ENCODE measurements at places on chromosomes 16 and 17. TPM values are rescaled to one million over a fixed set of nuclear protein-coding genes. Genes with fewer than 3 reads are reported as not detected.

GRCh38 chr17:15087946-15088345 lies 177.2 kb downstream of the PMP22 start:
- DNase-seq: no peak

DNA sequence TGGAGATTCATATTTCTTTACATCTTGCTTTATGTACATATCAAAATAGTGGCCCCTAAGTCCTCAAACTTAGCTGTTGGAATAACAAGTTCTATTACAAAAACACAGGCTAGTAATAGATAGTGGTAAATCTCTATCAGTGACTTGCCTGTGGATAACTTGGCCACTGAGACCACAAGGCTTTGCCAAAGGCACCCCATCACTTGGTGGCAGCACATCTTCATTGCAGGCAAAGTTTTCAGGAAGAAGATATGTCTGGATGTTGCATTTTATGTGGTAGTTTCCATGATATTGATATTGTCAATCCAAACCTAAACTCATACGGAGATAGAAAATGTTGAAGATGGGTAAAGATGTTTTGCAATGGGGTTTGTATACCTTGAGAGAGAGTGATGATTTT lies 58.5 kb downstream of the KNOP1 start:
- DNase-seq: no peak

The CD300LD gene
- total RNA-seq: not detected

GRCh38 chr17:15270628-15271381 lies 5.7 kb upstream of the PMP22 start:
- DNase-seq: no peak

The PYDC1 gene
- total RNA-seq: not detected

GRCh38 chr16:51430716-51431369 lies 279.8 kb upstream of the SALL1 start:
- no peak for DNase-seq

GRCh38 chr17:72030067-72030899 lies 90.5 kb upstream of the SOX9 start:
- no peak for DNase-seq

- DNase-seq: no peak
Observed at GRCh38 chr17:44152875-44153274, 11.1 kb downstream of the HROB start.

The ASPA gene
- total RNA-seq: not detected

DNA sequence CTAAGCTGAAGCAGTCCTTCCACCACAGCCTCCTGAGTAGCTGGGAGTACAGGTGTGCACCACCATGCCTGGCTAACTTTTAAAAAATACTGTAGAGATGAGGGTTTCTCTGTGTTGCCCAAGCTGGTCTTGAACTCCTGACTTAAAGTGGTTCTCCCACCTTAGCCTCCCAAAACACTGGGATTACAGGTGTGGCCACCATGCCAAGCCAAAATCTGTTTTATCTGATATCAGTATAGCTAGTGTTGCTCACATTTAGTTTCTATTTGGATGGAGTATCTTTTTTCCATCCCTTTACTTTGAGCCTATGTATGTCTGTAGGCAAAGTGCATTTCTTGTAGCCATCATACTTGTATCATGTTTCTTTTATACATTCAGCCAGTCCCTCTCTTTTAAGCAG lies 82.1 kb downstream of the BCAS3 start:
- no peak for DNase-seq

The TBC1D3H gene
- total RNA-seq: not detected

DNA sequence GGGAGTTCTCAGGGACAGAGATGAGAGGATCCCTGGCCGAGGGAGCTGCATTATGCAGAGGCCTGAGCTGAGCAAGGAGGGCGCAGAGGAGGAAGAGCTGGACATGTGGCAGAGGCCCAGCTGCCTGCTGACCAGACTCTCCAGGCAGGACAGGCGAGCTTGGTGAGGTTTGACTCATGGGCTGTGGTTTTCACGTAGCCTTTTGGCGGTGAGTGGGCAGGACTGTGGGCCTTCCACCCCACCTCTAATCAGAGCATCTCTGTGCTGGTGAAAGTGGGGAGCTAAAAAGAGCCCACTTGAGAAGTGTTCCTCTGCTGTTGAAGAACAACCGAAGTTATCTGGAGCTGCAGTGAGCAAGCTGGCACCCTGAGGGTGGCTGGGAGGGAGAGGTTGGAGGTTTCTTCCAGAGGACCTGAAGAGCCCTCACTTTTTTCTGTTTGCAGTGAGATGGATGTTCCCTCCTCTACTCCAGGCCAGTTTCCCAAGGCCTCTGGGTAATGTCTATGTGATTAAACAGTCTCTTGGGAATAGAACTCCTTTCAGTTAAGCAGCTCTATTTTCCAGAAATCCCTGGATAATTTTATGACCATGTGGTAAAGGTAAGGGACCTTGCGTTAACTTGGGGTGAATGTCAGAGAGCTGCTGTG lies 11.9 kb downstream of the EPN2 start:
- DNase-seq: no peak

- DNase-seq: peak; percentile 88
Observed at GRCh38 chr17:80737106-80738019, 192.7 kb downstream of the RPTOR start.

GRCh38 chr16:27185776-27186130 lies 17.6 kb upstream of the KDM8 start:
- no peak for DNase-seq

DNA sequence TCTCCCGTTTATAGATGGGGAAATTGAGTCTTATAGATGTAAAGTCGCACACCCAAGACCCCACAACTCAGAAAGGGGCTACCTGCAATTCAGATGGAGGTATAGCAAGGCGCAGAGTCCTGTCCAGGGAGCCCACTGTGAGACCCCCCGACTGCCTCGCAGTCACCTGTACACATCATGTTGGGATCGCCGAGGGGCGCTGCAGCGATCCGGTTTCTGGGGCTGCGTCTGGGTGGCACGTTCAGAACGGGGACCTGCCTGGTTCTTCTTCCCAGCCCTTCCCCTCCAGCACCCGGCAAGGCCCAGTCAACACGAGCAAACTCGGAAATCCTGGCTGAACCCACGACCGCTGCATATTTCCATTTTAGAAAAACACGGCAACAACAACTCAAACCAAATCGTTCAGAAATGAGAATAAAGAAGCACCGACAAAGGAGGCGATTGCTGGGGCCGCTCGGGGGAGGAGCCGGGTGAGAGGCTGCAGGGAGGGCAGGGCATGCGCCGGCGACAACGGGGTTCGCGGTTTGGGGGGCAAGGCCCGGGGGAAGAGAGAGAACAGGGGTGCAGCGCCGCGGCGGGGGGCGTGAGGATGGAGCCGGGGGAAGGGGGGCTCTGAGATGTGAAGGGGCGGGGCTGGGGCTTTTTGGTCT lies 643 bp downstream of the HSDL1 start:
- DNase-seq: peak; percentile 27

The CMTM2 gene
- total RNA-seq: 0.54 TPM

DNA sequence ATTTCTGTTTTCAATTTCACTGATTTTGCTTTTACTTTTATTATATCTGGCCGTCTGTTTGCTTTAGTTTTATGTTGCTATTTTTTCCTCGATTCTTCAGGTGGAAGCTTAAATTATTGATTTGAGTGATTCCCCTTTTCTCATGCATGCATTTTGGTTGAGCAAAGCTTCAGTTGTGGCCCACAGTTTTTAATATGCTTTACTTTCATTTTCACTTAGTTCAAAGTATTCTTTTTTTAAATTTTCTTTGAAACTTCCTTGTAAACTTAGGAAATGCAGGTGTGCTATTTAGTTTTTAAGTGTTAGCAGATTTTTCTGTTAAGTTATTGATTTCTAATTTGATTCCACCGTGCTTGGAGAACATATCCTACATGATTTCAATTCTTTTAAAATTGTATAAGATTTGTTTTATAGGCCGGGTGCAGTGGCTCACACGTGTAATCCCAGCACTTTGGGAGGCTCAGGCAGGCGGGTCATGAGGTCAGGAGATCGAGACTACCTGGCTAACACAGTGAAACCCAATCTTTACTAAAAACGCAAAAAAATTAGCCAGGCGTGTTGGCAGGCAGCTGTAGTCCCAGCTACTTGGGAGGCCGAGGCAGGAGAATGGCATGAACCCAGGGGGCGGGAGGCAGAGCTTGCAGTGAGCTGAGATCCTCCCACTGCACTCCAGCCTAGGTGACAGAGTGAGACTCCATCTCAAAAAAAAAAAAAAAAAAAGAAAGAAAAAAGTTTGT lies 531.2 kb downstream of the KIF2B start:
- DNase-seq: no peak

- no peak for DNase-seq
Observed at GRCh38 chr16:5916711-5917191, 819.2 kb upstream of the EEF2KMT start.

GRCh38 chr17:56347639-56348038 lies 194.4 kb downstream of the ANKFN1 start:
- no peak for DNase-seq

GRCh38 chr17:70906808-70907207 lies 737.5 kb downstream of the KCNJ2 start:
- DNase-seq: no peak

GRCh38 chr16:20995711-20996110 lies 95.1 kb downstream of the LYRM1 start:
- DNase-seq: no peak

The PEMT gene
- total RNA-seq: 47.1 TPM

The ATAD5 gene
- 1.9 TPM for total RNA-seq

DNA sequence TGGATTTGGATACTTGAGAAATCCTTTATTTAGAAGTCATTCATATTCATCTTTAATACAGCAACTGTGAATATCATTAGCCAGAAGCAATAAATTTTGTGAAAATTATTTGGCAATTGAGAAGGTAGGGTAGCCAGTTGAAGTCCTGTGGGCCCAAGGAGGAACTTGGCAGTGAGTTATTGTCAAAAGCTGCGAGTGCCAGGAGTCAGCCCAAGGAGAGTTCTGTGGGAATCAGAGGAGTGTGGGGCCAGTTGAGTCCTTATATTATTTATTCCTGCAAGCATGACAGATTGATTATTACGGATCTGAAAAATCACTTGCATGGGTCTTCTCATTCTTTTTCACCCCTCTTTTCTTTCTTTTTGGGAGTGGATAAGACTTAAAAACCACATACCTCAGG lies 38.3 kb downstream of the PRKCA start:
- no peak for DNase-seq

DNA sequence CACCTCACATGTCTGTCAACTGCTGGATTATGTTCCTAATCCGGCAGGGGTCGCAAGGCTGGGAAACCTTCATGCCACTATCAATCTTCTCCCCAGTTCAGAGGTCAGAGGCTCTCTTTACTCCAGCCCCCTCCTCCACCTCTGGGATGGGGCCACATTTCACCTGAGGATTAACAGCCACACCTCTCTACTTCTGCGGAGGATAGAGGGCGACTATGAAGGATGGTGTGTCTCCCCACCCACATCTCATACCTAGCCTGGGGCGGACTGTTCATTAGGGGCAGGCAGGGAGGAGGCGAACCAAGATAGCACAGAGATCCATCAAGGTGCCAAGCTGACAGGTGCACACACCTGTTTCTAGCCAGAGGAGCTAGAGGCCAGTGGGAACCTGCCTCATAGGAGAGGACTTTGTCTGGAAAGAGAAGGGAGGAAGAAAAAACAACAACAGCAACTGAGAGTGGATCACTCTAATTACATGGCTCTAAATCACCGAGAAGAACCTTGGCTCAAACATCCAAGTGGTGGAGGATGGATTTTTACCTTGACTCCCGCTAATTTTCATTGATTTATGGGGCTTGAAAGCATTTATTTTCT lies 41.9 kb upstream of the SKAP1 start:
- DNase-seq: no peak

- no peak for DNase-seq
Observed at GRCh38 chr17:71633391-71633849, 487.4 kb upstream of the SOX9 start.

GRCh38 chr17:62625184-62625869 lies 2.1 kb upstream of the MRC2 start:
- DNase-seq: no peak

DNA sequence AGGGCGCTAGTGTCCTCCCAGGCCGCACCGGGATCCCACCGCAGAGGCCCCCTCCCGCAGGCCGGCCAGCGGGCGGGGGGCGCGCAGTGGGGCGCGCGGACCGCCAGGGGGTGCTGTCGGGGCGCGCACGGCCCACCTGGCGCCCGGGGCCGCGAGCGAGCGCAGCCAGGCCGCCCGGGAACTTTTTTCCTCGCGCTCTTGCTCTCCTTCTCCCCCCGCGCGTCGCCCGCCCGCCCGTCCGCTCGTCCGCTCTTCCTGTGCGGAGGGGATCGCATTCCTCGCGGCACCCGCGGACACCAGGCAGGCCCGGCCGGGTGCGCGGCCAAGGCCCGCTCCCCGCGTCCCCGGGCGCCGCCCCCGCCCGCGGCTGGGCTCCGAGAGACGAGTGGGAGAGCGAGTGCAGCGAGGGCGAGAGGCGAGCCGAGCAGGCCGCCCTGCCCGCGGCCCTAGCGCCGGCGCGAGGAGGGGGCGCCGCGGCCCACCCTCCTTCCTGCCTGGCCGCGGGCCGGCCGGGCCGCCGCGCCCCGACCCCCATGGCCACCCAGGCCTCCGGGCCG lies at the start of gene RAI1:
TSS of gene RAI1 (plus strand) at position 272 of the 557 bp plus-strand sequence. CDS start 111,491 bp downstream, outside the sequence.
- peak; percentile 69 for DNase-seq

The PRKCB gene
- 71.6 TPM for total RNA-seq

The MYL11 gene
- total RNA-seq: 9.2 TPM

The ASPHD1 gene
- total RNA-seq: 0.27 TPM

The CARD14 gene
- total RNA-seq: not detected

GRCh38 chr16:66365651-66366050 lies 840 bp upstream of the CDH5 start:
- no peak for DNase-seq

GRCh38 chr16:19252904-19253303 lies 32.6 kb upstream of the CLEC19A start:
- no peak for DNase-seq

GRCh38 chr16:59148769-59149155 lies 414.6 kb upstream of the GOT2 start:
- DNase-seq: no peak

DNA sequence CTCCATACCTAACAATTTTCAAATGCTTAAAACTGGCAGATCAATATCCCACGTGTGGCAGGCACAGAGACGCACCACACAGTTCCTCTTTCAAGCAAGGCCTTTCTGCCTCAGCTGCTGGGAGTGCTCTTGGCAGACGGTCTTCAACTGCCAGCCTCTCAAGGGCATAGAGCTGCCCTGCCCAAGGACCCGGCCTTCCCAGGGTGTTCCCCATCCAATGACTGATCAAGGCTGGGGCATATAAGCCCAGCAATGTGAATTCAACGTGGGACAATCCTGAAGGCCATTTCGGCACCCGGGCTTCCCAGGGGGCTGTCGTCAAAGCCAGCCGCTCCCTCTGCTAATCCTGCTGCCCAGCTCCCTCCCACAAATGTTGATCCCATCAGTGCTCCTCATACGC lies 107.1 kb downstream of the STX8 start:
- DNase-seq: no peak

DNA sequence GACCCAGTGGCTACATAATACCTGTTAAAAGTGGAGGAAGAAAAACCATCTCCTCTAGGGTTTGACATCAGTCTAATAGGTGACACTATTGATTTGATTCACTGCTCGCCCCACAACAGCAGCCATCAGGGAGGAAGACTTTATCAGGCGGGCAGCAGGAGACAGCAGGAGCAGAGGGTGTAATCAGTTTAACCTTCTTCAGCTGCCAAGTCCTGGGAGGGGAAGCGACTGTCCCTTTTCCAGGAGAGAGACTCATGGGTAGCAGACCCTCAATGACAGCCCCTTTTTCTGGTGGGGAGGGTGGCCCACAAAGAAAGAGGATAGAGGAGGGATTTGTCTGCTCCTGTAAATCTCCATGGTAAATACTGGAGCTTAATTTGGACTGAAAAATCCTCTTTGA lies 291.8 kb downstream of the HAPSTR1 start:
- DNase-seq: no peak

GRCh38 chr16:84356591-84357116 lies 11.7 kb upstream of the ATP2C2 start:
- DNase-seq: no peak

The TNFRSF17 gene
- 0.27 TPM for total RNA-seq
